SJSA1 (cell line): ENCODE measurements at places on chromosomes 7 and 10. TPM values are rescaled to one million over a fixed set of nuclear protein-coding genes. Genes with fewer than 3 reads are reported as not detected.

The OR2A5 gene
- not detected in 2 replicates for total RNA-seq

The EXOC6 gene
- 10.5 and 18.6 TPM in 2 replicates for total RNA-seq

The VWDE gene
- total RNA-seq, result not detected in 2 replicates

The WASHC2A gene
- 20.8 and 22.3 TPM in 2 replicates for total RNA-seq

The FAM25C gene
- total RNA-seq, result not detected in 2 replicates

The PLXDC2 gene
- 0.38 and 0.66 TPM in 2 replicates for total RNA-seq

- no peak for DNase-seq
Measured at GRCh38 chr10:43970018-43970698, 321.5 kb upstream of the ZNF32 start.

GRCh38 chr7:35430547-35431153, 176.8 kb upstream of the TBX20 start:
- no peak for DNase-seq

GRCh38 chr10:33122014-33122809, 164.2 kb upstream of the ITGB1 start:
- peak; percentile 92 for DNase-seq

DNA sequence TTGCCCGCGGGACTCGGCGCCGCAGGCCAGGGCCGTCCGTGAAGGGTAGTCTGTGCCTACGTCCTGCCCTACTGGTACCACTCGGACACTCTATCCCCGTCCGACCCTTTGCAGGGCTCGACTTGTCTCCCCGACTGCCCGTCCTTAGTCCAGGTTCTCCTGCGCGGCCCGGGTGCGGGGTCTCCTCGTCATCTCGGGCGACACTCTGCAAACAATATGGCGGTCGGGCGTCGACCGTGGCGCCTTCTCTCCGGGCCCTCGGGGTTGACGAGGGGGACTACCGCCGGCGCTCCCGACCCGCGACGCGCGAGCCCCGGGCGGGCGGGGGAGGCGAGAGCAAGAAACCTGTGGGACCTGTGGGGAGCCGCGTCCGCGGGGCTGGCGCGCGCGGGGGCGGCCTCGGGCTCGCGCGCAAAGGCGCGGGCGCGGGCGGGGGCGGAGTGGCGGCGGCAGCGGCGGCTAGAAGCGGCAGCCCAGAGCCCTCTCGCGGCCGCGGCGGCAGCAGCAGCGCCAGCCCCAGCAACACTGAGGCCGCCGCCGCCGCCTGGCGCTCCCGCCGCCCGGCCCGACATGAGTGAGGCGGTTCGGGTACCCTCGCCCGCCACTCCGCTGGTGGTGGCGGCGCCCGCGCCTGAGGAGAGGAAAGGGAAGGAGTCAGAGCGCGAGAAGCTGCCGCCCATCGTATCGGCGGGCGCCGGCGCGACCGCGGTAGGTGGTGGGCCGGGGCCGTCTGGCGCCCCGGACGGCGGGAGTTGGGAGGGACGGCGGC, at the start of gene HECTD2:
TSS of gene HECTD2 (plus strand) at position 476 of the 769 bp plus-strand sequence. CDS start at position 571, 95 bp downstream.
- peak; percentile 79 for DNase-seq

DNA sequence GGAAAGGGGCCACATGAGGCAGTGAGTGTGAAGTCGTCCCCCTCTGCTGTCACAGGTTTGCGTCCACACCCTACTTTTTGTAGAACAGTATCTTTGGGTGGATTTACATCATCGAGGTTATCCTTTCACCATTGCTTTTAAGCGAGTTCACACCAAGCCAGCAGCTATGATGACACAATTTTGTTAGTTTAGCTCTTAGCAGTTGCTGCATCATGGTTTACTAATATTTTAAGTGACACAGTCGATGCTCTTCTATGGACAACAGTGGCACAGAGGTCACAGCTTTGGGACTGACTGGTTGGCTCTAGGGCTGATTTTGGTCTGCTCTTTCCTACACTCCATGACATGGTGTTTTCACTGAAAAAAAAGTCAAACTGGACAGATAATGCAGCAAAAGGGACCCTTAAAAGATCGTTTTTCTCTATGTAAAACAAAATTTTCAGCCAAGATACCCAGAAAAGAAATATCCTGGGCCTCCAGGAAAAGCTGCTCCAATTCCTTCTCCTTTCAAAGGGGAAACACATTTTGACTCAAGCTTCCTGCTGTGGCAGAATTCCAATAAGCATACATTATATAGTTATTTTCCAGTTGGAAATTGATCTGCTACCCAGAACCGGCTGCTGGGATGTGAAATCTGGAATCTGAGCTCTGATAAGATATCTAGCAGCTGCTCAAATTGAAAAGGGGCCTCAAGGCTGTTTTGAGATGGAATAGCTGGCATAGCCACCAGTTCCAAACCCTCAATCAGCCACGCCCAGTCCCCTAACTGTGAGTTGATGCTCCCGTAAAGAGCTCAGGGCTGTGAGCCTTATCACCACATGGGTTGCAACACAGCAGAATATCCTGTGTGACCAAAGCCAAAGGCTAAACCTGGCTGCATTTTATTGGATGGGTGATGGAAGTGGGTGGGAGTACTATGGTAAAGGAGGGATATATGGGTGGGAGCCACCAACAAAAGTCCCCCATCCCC, 114.2 kb downstream of the SMURF1 start:
- DNase-seq, result no peak

GRCh38 chr7:117069379-117069778, 116.1 kb downstream of the ST7 start:
- no peak for DNase-seq

DNA sequence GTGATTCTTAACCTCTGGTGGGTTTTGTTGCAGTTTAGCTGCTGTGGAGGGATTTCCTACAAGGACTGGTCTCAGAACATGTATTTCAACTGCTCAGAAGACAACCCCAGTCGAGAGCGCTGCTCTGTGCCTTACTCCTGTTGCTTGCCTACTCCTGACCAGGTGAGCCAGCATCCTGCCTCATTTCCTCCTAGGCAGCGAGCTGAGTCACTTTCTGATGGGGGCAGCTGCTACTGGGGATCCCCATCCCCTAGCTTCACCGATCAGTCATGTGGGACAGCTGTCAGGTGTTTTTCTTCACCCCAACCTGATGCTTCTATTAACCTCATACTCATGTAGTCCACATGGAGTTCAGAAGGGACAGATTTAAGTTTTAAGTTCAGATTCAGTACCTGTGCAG, 21.7 kb upstream of the SMO start:
- DNase-seq, result no peak

DNA sequence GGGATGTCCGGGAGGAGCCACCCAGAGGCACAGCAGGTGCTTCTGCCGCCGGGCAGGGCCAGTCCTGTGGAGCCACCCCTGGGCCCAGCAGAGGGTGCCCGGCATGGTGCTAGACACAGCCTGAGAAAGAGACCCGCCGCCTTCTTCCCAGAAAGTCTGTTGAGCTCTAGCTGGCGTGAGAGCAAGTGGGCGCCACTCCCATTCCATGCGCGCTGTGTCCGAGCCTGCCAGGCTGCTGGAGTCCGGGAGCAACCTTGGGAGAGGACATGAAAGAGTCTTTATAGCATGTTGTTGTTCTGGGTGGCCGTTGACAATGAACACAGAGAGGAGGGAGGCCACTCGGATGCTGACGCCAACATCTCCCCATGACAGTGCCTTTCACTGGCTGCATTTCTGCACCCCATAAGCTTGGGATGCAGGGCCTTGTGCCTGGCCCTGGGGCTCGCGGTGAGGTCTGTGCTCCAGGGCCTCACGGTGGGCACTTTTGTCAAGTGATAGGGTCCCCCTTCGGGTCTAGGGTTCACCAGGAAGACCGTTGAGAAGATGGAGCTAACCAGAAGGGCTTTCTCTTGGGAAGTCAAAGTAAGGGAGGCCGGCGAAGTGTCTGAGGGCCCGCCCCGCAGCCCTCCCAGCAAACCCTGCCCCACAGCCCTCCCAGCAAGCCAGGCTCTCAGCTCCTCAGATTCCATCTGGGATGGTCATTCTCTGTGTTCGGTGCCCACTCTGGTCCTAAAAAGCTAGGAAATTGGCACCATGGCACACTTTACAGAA, 47.3 kb downstream of the NKX6-2 start:
- DNase-seq, result no peak

- no peak for DNase-seq
Measured at GRCh38 chr10:29245476-29245875, 43.4 kb upstream of the LYZL1 start.

DNA sequence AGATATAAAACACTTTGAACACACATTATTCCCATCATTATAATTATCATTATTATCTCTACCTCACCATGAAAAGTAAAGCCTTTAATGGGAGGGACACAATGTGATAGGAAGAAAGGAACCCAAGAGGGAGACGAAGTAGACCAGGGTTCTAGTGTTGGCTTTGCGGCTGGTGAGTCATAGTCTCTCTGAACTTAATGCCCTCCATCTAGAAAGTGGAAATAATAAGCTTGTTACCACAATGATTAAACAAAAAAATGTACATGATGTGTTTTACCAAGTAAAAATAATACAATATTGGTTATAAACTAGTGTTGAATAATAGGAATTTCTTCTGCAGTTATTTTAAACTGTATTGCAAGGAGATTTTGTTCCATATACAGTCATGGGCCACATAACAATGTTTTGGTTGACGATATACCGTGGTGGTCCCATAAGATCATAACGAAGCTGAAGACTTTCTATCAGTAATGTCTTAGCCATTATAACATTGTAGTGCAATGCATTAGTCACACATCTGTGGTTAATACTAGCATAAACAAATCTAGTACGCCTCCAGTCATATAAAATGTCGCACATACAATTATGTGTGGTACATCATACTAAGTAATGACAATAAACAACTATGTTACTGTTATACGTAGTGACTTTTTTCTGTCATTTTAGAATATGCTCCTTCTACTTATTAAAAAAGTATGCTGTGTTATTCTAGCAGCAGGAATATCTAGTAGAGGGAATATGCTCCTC, 450.6 kb upstream of the SORCS1 start:
- peak; percentile 67 for DNase-seq

DNA sequence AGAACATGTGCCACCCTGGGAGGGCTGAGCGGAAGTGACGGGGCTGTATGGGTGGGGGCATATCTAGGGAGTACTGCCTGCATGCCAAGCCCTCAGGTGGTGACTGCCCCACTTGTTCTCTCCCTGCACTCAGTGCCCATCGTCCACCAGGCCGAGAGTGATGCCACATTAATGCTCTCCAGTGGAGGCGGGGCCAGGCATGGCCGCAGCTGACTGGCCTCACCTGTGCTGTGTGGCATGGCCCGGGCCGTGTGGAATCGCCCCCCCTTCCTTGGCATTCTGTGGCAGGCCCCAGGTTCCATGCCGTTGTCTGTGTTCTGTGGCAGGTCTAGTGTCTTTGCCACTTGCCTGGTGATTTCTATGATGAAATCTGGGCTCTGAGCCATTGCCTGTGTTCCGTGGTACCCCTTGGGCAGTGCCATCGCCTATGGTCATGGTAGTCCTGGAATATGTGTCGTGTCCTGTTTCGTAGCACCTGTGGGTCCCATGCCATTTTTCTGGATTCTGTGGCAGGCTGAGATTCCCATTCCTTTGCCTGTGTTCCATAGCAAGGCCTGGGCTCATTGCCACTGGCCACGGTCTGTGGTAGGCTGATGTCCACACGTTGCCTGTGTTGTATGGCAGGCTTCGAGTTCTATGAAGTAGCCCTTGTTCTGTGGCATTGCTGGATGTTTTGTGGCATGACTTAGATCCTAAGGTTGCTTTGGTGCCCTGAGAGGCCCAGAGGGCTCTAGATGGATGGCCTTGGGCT, 8.9 kb downstream of the FLNC start:
- no peak for DNase-seq

DNA sequence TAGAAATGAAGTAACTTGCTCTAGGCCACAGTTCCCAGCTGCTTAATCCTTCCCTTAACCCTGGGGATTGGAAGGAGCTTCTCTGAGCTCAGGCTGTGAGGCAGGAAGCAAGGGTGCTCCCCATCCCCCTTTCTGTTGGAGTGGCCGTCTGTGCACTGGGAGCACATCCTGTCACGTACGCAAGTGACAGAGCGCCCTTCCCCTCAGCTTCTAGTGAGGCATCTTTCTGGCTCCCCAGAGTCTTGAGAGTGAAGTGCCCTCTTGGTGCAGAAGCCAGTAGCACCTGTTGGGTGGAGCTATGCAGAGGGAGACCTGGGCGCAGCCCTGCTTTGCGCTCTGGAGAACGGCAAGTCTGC, 47.8 kb downstream of the SHH start:
- DNase-seq, result no peak

DNA sequence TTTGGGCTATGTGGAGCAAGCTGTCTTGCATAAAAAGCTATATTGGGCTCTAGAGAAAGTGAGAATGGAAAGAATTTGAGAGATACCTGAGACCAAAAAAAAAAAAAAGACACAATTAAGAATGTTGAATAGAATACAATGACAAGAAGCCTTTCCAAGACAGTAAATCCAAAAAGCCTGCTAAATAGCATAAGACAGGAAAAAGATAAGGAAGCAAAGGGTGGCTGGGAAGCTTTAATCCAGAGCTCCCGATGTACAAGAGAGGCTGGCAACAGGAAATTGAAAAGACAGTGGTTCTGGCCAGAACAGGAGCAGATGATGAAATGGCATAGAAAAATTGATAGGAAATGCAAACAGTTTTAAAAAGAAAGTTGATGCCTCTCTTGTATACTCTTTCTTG, 174.9 kb downstream of the CACNA2D1 start:
- DNase-seq, result no peak

DNA sequence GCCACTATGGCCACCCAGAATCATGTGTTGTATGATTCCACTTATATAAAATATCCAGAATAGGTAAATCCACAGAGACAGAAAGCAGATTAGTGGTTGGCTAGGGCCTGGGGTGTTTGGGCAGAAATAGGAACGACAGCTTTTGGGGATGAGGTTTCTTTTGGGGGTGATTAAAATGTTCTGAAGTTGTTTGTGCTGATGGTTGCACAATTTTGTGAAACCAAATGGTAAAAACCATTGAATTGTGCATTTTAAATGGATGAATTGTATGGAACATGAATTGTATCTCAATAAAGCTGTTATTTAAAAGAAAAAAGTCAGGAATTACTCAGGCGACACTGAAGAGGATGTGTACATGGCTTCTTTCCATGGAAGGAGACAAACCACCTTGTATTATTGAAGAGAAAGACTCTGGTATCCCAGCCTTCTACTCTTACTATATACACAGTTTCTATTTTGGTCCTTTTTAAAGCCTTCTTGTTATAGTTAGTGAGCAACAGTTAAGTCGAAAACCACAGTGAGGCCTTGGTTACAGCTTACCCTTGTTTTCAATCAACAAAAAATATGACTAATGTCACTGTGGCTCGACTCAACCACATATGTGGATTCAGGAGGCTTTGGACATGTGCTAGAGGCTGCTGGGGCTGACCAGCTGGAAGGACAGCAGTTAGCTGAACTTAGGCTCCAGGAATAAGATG, 57.1 kb upstream of the KMT2E start:
- DNase-seq, result peak; percentile 81

DNA sequence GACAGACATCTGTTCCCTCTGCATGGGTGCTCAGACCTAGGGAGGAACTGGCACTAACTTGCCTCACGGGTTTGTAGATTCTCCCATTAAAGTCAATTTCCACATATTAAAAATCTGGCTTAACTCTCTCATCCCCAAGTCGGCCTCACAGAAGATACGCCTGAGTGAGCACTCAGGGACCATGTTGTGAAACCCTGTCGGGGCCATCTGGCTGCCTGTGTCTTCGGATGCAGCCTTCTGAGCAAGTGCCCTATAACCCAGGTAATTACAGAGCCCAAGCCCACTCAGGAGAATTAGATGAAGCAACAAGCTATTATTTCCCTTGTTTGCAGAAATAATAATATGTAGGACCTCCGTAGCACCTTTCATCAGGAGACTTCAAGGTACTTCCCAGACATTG, 219.3 kb upstream of the GLI3 start:
- no peak for DNase-seq
